ENCODE measurements at places on chromosomes 11 and 22.

GRCh38 chr22:29375398-29376076 lies 12.8 kb downstream of the AP1B1 start:
- DNase-seq = no peak

DNA sequence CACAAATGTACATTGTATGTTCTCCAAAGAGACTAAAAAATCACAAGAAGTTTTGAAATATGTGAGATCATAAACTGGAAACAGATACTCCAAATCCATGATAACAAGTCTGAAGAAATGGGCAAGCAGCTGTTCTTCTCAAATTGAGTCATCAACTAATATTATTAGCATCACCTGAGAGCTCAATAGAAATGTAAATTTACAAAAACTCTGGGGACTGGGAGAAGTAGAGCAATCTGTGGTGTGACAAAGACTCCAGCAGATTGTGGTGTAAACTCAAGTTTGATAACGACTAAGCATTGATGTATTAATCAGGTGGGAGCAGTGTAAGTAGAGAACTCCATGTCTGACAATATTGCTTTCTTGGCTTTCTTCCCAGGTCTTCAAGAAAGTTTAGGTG lies 53.2 kb downstream of the GLYATL1 start:
- DNase-seq = no peak

- no peak for DNase-seq
Measured at GRCh38 chr11:67366961-67367760, 6.2 kb downstream of the CLCF1 start.

GRCh38 chr11:18890615-18891014 lies 48.6 kb downstream of the MRGPRX1 start:
- DNase-seq = no peak

GRCh38 chr11:94036096-94036495 lies 14.9 kb downstream of the HEPHL1 start:
- DNase-seq = no peak

GRCh38 chr22:49299821-49300231 lies 527.8 kb downstream of the BRD1 start:
- DNase-seq = no peak

Data from stromal cell of bone marrow (primary cell).